NCI-H524 treated with DMSO at 0.1 percent for 48 hours (cell line): ENCODE measurements at places on chromosomes 4 and X.

GRCh38 chr4:164192844-164193243, 561.1 kb upstream of the SMIM31 start:
- DNase-seq, result no peak

DNA sequence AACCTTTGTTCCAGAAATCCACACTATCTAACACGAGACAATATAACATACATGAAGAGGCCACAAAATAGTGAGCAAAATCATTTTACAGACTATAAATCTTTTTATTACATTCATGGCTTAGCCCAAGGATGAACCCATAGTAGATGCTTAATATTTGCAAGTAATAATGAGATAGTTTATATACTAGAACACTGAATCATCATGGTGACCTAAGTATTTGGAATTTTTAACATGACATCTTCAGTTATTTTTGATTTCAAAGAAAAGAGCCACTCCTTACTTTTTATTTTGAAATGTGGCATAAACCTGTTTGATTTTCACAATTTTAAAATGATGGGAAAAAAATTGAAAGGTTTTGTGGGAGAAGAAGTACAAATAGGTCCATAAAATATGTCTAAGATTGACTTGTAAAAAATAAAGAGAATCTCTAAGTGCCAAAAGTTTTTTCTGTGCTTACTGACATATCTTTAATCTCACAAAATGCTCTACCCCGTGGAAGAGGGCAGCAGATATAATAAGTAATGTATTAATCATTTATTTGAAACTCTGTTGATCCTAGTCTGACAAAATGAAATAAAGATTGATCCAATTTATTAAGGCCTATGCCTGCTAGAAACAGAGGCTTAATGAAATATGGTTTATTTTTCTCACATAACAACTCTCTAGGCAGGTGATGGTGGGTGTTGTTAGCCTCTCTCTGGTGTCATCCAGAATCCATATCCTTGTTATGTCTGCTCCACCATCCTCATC, 224.5 kb upstream of the CENPE start:
- DNase-seq, result no peak

DNA sequence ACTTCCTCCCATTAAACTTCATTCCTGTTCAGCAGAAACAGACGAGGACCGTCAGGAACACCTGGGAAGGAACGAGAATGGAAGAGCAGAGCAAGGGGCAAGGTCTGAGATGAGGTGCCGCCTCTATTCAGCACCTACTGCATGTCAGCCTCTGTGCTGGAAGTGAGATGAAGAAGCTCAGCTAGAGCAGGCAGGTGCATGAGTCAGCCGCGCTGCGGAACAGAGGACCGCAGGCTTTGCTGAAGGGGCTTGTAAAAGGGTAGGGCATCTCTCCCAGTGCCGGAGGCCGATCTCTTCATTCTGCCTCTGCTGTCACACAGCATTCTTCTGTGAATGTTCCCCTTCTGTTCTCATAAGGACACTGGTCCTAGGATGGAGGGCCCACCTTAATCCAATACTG, 6.1 kb upstream of the ABLIM2 start:
- no peak for DNase-seq

DNA sequence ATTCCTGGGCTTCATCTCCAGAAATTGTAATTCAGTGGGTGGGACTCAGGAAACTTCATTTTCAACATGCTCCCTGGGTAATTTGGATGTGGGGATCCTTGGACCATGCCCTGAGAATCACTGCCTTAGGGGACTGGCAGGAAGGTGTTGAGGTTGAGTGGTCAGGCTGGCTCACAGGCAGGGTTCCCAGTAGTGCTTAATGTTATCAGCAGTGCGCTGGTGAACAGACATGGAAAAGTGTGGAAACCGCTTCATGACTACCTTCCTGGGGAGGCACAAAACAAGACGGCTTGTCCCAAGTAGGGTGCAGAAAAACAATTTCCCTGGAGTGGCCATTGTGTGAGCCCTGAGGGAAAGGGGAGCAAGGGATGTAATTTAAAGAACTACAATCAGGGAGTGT, 31.4 kb downstream of the SUPT20HL1 start:
- no peak for DNase-seq

DNA sequence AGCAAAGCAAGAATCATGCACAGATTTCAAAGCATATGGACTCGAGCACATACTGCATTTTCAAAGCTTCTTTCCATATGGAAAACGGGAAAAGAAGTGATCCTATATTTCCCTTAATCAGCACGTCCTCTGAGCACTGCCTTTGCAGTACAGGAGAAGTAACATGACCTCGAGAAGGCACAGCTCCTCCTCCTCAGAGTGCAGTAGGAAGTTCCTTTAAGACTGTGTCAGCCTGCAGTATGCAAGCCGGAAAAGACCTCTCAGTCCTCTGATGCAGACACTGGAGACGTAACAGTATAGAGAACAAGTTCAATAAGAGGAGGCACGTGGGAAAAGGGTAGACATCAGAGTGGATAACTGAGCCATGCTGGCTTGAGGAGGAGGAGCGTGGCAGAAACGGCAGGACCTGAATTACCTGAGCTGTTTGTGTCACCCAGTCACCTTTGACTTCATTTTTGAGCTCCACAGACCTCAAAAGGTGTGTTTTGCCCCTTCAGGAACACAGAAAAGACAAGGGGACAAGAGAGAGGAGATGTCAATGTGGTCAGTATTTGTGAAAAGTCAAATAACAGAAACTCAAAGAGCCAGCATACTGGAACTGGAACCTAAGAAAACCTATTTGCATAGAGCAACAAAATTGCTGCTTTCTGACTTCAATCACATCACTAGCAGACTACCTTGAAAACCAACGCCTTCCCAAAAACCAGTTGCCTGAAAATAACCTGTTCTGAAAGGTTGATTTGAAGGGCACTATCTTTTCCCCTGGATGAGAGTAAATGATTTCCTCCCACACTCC, 20.8 kb downstream of the IRF2 start:
- DNase-seq, result no peak

DNA sequence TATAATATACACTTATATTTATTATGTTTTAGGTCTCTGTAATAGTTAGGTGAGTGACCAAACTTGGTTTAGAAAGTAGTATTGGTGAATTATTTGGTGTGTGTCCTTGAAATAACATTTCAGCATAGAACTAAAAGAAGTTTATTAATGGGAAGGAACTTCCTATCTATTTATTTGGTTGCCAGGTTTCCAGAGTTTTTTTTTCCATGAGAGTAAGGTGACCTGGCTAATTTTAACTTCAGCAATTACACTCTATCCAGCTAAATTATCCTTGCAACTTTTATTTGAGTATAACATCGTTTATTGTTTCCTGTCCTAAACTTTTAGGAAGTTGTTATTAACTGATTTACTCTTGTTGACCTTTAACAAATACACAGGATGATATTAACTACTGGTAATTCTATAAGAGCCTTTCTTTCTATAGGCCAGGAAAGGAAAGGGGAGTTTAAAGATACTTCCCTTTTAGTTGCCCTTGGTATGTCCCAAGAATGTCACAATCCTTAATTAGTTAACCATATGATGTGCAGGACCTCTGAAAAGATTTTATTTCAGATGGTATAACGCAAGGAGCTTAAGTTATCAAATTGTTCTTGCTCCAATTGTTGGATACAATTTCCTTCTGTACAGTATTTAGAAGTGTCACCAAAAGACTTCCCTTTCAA, 18.9 kb downstream of the PRDM8 start:
- no peak for DNase-seq

DNA sequence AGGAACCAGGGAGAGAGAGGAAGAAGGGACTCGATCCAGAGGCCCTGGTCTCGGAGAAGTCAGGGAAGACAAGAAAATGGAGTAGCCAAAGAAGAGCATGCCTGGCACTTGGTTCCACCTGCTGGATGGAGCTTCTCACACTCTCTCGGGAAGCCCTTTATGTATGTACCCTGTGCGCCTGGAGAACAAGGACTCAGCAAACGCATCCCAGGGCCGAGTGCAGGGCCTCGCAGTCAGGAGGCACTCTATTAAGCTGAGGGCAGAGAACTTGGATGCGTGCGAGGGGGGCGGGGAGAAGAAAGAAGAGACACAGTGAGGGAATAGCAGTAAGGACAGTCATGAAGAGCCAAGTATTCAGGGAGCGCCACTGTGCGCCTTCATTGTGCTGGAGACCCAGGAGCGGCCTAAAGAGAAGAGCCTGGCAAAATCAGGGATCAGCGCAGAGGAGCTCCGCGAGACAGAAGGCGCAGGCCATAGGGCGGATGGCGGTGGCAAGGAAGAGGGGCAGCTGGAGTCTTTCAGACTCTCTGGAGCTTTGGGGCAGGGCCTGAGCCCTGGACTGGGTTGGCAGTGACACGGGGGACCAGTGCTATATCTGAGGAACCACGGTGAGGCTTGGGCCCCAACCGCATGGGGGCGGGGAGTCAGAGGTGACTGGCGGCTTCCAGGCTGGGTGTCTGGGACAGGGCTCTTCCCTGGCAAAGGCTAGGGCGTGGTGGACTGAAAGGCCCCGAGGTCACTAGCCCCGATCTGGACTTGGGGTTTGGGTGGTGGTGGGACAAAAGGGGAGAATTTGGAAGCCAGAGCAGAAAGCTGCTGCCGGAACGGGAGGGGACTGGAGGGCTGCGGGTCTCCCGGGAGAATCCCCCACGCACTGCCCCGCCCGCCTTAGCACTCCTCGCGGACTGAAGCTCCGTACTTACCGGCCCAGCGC, 1.9 kb upstream of the SEPTIN6 start:
- no peak for DNase-seq

DNA sequence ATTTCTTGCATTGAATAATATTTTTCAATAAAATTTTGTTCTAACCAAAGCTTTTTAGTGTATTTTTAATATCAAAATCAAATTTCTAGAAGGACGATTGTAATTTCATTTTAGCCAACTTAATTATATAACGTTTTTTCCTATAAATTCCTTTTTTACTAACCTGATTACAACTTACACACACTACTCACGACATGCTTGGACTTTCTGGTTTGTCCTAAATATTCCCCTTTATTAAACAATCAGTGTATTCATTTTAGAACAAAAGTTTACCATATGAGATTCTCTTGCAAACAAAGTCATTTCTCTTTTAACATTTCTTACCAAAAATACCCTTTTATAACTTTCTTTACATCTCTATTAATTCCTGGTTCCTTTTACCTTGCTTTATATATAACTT, 173.7 kb downstream of the PWWP3B start:
- DNase-seq, result no peak

DNA sequence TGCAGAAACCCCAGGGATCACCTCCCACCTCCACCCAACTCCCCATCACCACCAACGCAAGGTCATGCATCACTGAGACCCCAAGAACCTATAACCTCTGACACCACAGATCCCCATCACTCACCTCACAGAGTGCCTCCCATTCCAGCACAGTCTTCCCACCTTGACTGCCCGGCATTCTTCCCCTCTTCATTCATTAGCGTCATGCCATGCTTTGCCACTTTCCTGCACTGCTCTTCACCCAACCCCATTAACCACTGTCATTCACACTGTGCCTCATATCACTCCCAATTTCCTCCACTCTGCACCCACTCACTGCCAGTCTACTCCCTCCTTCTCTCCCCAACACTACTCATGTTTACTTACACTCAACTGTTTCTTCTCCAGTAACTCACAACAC, 30.6 kb downstream of the ZNF182 start:
- DNase-seq, result no peak

DNA sequence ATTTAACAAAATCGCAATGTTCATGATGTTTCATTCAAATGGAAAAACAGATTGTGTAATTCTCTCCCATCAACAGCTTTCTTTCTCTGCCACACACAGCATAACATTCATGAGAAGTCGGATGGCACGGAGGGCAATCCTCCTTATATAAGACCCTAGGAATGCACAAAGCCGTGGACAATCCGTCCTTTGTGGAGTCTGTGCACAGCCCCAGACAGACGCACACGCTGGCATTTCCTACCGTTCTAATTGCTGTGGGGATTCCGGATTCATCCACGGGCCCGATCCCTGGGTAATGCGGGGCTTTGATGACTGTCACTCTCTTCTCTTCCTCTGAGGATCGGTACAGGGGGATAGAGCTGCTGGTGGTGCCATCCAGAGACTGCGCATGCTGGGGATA, 121.9 kb upstream of the PDLIM3 start:
- no peak for DNase-seq

DNA sequence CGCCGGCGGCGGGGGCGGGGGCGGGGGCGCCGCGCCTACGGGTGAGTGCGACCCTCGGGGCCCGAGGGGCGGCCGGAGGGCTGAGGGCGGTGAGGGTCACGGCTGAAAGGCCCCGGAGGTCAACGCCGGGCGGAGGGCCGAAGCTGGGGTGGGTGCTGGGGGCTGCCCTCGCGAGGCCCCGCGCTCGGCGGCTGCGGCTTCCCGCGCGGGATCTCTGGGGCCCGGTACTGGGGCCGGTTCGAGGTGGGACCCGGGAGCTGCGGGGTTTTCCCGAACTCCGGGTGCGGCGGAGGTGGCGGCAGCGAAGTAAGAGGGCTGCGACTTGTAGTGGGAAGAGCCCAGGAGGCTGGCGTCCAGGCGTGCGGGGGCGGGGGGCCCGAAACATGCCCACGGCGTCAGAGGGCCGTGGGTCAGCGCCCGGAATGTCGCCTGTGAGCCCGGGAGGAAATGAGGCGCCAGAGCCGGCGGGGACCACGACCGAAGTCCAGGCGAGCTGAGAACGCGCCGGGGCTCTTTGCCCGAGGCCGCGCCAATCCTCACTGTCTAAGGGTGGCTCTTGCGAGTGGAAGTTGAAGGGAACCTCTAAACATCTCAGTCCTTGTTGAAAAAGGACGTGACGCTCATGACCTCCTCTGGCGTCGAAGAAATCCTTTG, 407 bp downstream of the IL13RA1 start:
- no peak for DNase-seq

DNA sequence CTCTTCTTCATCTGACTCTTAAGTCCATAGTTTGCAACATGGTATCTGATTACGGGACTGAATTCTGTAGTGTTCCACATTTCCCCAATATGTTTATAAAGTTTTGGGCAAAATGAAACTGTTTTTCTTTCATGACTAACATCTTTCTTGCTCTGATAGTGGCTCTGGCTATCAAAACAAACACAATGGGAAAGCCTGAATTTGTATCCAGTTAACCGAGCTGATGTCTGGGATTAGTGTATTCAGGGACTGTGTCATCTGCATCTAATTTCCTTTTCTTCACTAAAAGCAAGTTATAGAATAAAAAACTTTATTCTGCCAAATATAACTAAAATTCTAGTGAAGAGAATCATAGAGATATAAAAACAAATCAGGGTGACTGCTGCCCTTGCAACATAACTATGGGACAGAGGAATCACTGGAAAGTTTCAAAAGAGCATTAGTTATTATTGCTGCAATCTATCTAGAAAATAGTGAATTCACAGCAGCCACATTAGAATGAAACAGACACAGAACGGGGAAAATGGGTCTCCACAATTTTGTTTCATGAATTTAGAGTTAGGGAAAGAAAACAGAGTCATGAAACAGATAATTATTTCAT, 61.3 kb downstream of the ANTXR2 start:
- DNase-seq, result no peak

DNA sequence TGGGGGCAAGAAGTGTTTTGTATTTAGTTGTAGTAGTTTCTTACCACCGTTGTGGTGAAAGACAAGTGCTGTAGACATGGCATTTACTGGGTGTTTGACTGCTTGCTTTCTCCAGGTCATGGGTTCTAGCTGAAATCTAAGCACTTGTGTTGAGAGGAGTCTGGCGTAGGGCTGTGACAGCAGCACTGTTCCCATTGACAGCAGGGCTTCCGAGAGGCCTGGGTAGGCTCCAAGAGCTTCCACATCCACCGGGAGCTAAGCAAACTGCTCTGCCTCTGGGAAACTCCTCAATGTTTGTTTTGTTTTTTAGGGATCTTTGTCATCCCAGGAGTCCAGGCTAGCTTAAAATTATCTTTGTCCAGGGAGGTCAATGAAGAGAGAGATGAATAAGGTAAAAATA, 44.3 kb downstream of the BMPR1B start:
- DNase-seq, result no peak
